Neural progenitor cell (in vitro differentiated cells): ENCODE measurements at places on chromosomes 12 and 14.
A peak's percentile ranks its signal among the peaks of the same experiment; 100 is the strongest.

GRCh38 chr12:6341417-6342139 lies at the start of gene TNFRSF1A:
Gene TNFRSF1A, minus strand, starts transcription at chr12:6342076. Its CDS starts 262 bp downstream, at chr12:6341814.
- peak; percentile 62 for DNase-seq

- DNase-seq: no peak
These were observed 16.0 kb downstream of the MEG3 start for GRCh38 chr14:100841761-100842403.

GRCh38 chr12:63849106-63849620 lies 4.7 kb downstream of the SRGAP1 start:
- no peak for DNase-seq

GRCh38 chr12:128959901-128960300 lies 106.6 kb downstream of the GLT1D1 start:
- no peak for DNase-seq

DNA sequence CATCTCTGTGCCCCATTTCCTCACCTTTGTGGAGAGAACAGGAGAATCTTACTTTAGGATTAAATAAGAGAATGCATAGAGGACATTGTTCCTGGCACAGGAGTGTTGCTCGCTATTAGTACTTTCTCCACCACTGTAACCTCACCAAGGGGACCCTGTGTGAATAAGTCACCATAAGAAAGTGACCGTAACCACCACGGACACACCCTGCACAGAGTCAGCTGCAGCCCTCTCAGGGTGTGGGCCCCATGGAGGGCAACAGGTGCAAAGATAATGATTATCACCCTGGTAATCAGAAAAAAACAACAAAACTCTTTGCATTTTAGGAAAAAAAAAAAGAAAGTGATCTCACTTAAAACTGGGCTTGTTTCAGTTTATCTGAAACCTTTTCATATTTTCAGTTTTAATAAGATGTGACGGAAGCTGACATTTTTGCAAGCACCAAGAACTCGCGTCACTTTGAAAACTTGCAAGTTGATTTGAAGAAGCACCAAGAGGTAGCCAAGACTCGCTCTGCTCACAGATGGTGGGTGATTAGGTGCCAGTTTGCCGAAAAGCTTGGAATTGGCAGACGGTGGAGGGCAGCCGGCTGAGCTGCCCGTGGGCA lies 87.0 kb upstream of the VRK1 start:
- DNase-seq: no peak

DNA sequence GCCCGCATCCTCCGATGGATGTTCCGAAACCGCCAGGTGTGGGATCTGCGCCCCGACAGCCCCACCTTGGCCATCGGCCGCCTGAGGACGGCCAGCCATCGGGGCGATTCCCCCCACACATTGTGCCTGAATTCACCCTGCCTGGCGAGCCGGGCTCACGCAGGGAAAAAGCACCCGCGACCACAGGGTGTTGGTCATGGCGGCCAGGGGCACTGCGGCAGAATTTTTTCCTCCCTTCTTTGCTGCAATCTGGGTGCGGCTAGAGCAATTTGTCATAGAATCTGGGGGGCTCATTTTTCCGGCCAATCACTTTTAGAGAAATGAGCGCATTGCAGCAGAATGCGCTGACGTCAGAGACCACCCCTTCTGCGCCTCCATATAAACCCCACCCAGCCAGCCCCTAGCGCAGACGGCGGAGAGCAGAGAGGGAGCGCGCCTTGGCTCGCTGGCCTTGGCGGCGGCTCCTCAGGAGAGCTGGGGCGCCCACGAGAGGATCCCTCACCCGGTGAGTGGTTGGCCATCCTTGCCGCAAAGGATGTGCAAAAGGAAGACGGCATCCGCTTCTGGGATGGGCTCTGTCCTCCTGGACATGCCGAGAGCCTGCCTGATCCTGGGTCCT lies at the start of gene MEG3:
Gene MEG3, plus strand, starts transcription at position 406 of the 619 bp plus-strand sequence.
- DNase-seq: no peak

DNA sequence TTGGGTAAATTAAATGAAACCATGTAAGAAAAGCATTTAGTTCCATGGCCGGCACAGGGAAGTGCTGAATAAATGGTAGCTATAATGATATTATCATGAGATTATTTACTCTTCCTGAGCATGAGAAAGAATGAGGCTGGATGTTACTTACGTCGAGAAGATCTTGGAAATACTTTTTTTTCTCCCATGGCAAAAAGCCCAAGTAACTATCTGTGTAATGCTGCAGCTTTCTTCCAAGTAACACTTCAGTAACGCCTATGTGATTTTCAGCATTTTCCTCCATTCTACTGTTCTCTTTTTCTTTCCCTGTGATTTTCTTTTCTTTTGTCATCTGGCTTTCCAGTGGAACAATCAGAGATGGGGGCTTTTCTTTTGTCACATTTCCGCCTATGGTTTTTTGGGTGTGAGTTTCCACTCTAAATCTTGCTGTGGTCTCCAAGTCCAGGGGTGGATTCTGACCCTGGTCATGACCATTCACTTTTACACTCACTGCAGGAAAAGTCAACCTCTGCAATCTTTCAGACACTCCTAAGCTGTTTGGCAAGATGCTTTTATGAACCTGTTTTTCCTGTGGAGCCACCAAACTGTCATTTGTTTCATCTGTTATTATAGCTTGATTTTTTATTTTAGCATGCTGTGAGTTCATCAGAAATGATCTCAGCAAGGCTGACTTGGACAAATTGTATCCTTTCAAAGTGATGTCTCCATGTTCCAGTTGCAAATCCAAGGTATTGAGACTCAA lies 25.0 kb upstream of the SYCP3 start:
- no peak for DNase-seq

GRCh38 chr12:106585521-106586277 lies 2.9 kb downstream of the RFX4 start:
- peak; percentile 93 for DNase-seq

- DNase-seq: peak; percentile 53
These were observed 31.7 kb downstream of the RTRAF start for GRCh38 chr14:52020866-52021717.

DNA sequence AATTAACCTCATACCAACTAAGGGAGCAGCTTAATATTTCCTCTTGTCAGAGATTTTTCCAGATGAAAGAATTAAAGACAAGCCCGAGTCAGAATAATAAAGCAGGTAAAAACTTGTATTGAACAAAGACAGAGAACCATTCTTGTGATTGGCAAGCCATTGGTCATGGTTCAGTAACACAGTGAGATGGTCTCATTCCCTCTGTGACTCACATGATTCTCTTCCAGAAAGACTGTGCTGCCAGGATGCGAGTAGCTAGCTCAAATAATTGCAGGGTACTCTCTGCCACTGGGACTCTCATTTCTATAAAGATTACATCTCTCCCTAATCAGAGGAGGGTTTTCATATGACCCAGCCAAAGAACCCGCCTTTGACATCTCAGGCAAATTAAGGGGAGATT lies 179.4 kb downstream of the PHLDA1 start:
- DNase-seq: no peak

DNA sequence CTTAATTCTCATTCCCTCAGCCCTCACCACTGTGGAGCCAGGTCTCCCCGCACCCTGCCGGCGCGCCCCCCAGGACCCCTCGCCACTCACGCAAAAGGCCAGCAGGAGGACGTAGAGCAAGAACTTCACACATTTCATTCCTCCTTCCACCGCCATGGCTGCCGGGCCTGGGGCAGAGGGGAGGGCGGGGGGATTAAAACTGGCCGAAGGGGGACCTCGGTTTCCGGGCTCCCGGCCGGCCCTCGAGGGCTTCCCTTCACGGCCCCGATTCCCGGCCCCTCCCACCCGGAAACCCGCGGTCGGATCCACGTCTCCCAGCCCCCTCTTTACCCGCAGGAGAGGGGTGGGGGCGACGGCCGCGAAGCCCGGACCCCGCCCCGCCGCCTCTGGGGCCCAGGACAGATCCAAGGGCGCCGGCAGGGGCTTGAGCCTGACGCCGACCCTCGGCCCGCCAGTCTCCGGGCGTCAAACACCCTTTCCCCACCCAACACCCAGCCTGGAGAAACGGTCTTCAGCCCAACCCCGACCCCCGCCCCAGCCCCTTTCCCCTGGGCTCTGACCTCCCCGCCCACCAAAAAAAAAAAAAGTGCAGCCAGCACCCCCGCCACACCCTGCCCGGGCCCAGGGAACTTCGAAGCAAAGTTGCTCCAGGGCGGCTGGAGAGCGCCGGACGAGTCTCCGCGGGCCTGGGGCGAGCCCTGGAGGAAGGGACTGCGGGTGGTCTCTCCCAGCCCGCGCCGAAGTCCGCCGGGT lies 447 bp downstream of the CD63 start:
- peak; percentile 65 for DNase-seq

GRCh38 chr14:96852823-96853422 lies 55.7 kb downstream of the VRK1 start:
- DNase-seq: peak; percentile 29

GRCh38 chr14:105409364-105409763 lies 10.3 kb upstream of the MTA1 start:
- DNase-seq: no peak

DNA sequence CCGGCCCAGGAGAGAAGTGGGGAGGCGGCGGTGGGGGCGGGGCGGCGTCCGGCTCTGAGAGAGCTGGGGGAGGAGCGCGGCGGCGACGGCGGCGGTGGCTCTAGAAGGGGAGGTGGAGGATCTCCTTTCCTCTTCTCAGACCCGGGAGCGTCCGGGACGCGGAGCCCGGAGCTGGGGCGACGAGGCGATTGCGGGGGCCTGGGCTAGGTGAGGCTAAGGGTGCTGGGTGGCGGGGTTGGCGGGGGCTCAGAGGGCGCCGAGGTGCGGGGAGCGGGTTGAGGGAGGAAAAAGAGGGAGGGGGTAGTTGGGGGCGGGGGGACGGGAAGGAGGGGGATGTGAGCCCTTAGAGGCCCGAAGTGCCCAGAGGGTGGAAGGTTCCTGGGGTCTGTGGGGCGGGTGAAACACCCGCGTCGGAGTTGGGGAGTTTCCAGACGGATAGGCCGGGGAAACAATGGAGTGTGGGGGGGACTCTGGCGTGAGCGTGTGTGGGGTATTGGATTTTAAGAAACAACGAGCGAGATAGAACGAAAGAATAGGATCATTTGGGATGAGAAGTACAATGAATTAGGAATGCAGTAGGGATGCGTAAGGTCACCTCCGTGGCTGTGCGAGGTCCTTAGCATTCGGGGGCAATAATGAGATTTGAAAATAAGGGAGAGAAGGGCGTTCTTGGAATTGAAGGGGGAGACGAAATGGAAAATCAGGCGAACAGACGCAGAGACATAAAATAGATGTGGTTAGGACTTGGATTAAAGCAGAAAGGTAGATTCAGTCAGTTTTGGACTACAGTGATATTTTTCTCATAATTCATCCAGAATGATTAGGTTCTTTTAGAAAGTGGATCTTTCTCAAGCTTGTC lies at the start of gene SPATS2:
Gene SPATS2, plus strand, starts transcription at position 82 of the 859 bp plus-strand sequence. CDS start 93,551 bp downstream, outside the sequence.
- DNase-seq: no peak

DNA sequence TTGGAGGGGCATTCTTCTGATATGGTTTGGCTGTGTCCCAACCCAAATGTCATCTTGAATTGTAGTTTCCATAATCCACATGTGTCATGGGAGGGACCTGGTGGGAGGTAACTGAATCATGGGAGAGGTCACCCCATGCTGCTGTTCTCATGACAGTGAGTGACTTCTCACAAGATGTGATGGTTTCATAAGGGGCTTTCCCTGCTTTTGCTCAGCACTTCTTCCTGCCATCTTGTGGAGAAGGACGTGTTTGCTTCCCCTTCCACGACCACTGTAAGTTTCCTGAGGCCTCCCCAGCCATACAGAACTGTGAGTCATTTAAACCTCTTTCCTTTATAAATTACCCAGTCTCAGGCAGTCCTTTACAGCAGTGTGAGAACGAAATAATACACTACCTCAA lies 382.4 kb downstream of the VRK1 start:
- DNase-seq: no peak

DNA sequence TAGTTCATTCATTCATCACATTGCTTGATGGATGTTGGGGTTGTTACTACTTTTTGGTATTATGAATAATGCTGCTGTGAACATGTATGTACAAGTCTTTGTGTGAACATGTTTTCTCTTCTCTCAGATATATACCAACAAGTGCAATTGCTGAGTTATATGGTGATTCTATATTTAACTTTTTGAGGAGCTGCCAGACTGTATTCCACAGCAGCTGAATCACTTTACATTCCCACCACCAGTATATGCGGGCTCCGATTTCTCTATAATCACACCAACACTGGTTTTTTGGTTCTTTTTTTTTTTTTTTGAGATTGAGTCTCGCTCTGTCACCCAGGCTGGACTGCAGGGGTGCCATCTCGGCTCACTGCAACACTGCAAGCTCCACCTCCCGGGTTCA lies 22.2 kb upstream of the PLEKHG6 start:
- DNase-seq: no peak

GRCh38 chr12:21683115-21683514 lies 25.5 kb upstream of the LDHB start:
- no peak for DNase-seq

- no peak for DNase-seq
These were observed 11.0 kb downstream of the CBLN3 start for GRCh38 chr14:24418492-24418873.

- no peak for DNase-seq
These were observed 193.1 kb upstream of the FSCB start for GRCh38 chr14:44700184-44700583.

- no peak for DNase-seq
These were observed 38.2 kb upstream of the RIC8B start for GRCh38 chr12:106736051-106736957.

DNA sequence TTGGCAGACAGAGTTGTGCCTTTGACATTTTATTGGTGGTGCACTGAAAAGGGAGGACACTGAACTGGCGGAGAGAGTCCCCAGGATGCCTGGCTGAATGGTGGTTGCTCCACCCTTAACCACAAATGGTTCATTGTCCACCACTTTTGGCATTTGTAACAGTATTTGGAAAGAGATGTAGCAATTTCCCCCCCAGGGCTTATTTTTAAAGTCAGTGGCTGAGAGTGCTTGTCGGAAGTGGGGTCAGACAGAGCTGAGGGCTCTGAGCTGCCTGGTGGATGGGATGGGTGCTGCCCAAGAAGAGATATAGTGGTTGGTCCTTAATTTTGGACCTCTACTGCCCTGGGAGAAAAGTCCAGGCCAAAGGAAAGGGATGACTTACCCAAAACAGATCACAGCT lies 31.5 kb upstream of the FGF6 start:
- no peak for DNase-seq

DNA sequence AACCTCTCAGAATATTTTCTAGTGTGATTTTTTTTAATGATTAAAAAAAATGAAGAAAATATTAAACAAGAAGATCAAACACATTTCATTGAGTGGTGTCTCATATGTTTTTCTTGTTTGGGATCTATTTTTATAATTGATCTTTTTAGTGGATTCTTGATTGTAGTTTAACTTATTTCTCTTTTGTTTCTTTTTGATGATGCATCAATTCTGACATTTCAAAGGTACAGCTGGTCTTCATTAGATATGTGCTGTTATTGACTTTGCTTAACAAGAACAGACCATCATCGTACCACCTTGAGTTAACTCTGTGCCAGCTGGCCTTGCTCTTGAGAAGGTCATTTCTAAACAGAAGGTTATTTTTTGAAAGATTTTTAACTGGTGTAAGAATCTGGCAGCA lies 45.8 kb upstream of the FGD4 start:
- no peak for DNase-seq

DNA sequence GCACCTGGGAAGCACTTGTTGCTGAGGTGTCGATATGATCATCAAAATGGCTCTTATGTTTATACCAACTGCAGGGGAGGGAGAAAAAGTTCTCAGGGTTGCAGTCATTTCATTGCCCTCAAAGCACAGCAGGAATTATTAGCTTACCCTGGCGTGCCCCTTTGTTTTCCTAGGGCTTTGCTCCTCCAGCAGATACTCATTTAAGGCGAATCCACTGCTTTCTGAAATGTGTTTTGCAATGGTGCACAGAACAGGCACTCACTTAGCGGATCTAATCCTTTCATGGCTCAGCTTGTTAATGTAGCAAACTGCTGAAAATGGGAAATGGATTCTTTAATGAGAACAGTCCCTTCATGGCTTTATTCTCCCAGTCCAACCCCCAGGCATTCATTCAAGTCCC lies 76.7 kb downstream of the NKX2-1 start:
- peak; percentile 77 for DNase-seq
